ENCODE measurements at places on chromosomes 11 and 22.

DNA sequence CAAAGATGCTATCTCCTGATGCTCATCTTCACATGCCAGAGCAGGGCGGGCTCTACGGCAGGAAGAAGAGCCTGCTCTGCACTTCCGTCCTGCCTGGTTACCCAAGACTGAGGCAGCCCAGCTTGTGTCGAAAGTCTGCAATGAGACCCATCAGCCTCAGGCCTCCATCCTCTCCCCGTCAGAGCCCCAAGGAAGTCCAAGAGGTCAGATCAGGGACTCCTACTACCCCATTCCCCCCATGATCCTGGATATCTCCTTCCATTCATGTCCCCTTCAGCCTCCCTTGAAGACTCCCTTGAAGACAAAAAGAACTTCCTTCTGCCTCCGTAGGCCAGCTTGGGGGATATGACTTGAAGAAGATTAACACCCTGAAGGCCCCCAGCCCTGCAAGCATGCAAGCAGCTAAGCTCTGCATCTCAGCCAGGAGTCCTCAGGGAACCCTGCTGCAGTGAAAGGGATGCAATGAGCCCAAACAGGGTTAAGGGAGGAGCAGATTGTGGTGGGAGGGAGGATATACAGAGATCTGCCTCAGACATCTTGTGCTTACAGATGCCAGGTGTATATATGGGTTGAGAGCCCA is 85.6 kb downstream of the TRIM29 start:
- no peak for DNase-seq

GRCh38 chr22:32469799-32470212 is 4.8 kb upstream of the FBXO7 start:
- no peak for DNase-seq

GRCh38 chr11:76728778-76729177 is 54.4 kb upstream of the TSKU start:
- DNase-seq: no peak

GRCh38 chr11:125348674-125349309 is 147.3 kb downstream of the FEZ1 start:
- peak; percentile 38 for DNase-seq

- no peak for DNase-seq
Observed at GRCh38 chr11:37525336-37525735, 927.3 kb upstream of the RAG2 start.

DNA sequence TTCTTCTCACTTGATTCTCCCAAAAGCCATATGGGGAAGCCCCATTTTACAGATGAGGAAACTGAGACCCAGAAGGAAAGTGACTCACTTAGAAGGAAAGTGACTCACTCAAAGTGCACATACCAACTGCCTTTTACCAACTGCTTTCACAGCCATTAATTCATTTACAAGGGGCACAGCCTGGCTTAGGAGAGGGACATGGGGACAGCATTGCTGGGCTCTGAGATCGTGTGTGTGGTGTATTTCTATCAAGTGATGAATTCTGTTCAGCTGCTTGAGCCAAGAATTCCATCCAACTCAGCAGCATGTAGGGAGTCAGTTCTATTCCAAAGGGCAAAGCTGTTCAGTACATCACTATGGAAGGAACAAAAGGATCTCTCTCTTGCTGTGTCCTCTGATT is 23.5 kb upstream of the PAK1 start:
- DNase-seq: no peak
